ENCODE measurements at places on chromosomes 6 and 20.

DNA sequence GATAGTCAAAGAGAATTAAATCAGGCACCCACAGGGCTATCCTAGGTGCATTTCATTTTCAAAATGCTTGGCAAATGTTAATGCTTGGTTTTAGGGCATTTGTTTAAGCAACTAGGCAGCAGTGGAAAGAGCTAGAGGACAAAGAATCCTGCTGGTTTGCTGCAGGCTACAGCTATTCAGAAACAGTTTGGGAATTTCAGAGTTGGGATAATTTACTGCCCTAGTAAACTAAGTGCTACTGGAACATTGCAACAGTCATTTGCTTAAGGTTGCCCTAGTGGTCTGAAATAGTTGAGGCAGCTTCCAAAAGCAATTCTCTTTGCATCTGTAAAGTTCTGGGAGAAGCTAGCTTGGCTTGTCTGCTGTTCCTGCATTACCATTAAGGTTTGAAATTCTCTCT, 312.7 kb downstream of the LAMA2 start:
- H3K36me3 ChIP-seq = no peaks in the 10 kb centered on the region
- H3K27me3 ChIP-seq = no peaks in the 10 kb centered on the region
- DNase-seq = no peak
- H3K4me1 ChIP-seq = no peaks in the 10 kb centered on the region
- no peak overlapping the region for H3K27ac ChIP-seq

DNA sequence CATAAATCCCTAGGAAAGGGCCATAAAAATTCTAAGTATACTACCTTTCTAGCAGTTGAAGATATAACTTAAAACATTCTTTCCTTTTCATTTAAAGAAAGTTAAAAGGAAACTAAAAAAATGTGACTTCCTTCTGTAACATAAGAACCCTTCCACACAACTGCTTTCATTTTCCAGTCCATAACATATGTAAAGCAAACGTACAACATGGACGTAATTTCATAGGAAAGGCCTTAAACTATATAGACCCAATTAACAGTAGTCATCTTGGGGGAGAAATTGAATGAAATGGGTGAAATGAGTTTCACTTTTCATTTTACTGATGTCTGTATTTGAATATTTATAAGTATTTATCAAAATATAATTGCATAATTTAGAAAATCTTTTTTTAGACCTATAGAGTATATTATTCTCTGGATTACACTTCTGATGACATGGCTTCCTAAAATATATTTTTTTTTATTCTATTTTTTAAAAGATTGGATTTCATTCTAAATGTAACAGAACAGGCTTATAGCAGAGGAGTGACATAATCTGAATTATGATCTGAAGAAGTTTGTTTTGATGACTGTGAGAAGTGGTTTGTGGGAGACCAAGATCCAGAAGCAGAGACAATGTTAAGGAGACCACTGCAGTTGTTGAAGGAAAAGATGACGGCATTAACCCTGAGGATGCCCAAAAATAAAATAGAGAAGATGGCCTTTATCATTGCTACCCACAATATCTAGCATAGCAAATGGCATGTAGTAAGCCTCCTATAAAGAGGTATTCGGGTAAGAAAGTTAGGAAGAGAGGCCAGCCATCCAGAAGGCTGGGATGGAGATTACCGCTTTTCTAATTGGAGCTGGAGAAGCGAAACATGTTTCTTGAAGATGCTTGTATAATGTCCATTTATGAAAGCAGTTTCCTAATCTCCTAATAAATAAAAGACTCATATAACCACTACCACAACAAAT, 260.4 kb downstream of the PTPRK start:
- peak overlapping the region; percentile 68 for H3K4me3 ChIP-seq
- H3K27me3 ChIP-seq = peaks cover 10% of the 10 kb centered on the region
- no peaks in the 10 kb centered on the region for H3K36me3 ChIP-seq
- H3K27ac ChIP-seq = peak overlapping the region; percentile 77

- H3K36me3 ChIP-seq = peaks cover 2% of the 10 kb centered on the region
- H3K27me3 ChIP-seq = no peaks in the 10 kb centered on the region
- no peak for DNase-seq
- H3K4me3 ChIP-seq = no peak overlapping the region
- H3K27ac ChIP-seq = no peak overlapping the region
Observed at GRCh38 chr6:41798901-41799558, 11.5 kb downstream of the TOMM6 start.

DNA sequence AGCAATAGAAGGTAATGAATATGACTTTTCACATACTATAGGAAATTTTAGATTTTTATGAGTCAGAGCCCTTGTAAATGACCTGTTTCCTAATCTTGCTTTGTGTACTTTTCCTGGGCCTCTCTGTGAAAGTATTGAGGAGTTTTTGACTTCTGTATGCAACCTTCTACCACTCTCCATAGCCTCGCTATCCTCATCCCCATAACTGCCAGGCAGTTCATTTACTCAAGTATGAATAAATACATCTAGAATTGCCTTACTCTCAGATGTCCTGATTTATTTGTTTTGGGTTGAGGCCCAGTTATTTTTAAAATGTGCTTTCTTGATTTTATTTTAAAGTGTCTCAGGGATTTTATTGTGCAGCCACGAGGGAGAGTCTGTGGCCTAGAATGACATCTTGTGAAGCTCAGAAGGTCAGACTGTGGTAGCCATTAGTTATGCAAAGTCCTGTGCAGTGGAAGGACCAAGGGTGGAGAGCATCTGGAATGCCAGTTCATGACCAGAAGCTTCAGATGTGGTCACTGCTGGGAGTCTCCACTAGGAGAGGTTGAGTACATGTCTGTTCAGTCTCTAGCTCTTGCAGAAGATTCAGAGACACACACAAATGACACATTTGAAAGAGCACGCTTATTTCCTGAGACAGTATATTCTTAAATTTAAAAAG, 346.2 kb upstream of the IMPG1 start:
- no peaks in the 10 kb centered on the region for H3K36me3 ChIP-seq
- H3K4me3 ChIP-seq = no peak overlapping the region
- no peaks in the 10 kb centered on the region for H3K4me1 ChIP-seq
- DNase-seq = no peak

GRCh38 chr6:140182821-140183220, 808.4 kb upstream of the CITED2 start:
- H3K36me3 ChIP-seq = no peaks in the 10 kb centered on the region
- no peak for DNase-seq
- H3K27ac ChIP-seq = no peak overlapping the region
- no peaks in the 10 kb centered on the region for H3K27me3 ChIP-seq
